Stimulated activated CD4-positive, alpha-beta T cell treated with anti-CD3 and anti-CD28 coated beads, Interleukin-4, amount 100 ng/mL, for 4 hours (primary cell): ENCODE measurements at places on chromosomes 7 and 10.
A peak's percentile ranks its signal among the peaks of the same experiment; 100 is the strongest.

DNA sequence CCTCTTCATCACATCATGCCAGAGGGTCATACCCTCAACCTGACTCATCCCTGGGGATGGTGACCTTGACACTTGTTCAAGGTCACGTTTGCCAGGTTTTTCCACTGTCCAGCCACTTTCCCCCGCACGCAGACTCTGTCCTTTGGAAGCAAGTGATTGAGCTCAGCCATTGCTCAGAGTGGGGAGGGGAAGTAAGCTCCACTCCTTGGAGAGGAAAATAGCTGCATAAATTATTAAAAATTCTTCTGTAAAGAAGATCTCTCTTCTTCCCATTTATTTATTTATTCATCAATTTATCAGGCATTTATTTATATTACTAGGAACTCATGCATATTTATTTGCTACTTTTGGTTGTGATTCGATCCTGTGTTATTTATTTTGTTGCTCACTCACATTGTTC, 88.0 kb downstream of the GLRX3 start:
- no peak for DNase-seq

GRCh38 chr10:127216274-127216673, 19.9 kb upstream of the INSYN2A start:
- no peak for DNase-seq

GRCh38 chr7:95092324-95092723, 184.9 kb downstream of the PPP1R9A start:
- no peak for DNase-seq

DNA sequence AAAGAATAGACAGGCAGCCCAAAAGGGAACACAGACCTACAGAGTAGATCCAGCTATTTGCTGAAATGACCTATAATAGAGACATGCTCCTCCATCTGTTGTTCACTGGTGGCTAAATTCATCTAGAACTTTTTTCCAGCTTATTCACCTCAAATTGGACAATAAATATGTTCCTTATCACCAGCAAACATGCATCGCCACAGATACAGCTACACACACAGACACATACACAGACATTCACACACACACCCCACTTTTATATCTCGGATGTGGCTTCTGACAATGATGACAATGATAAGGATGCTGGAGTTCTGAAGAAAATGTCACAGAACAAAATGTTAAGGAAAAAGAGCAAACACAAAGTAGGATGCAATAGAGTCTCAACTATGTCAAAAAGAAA, 175.4 kb downstream of the LSM5 start:
- no peak for DNase-seq

GRCh38 chr10:22655312-22655981, 58.9 kb downstream of the PIP4K2A start:
- DNase-seq, result peak; percentile 41

DNA sequence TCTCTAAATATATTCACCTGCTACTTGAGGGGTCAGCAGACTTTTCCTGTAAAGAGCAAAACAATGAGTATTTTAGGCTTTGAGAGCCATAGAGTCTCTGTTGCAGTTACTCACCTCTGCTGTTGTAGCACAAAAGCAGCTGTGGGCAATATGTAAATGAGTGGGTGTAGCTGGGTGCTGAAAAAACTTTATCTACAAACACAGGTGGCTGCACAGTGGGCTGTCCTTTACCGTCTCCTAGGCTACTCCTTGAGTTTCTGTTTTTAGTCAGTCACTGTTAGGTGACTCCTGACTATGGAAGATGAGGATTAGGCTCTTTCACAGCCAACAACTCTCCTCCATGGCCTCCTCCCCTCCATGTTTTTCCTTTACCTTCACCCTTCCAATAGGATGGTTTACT, 286.1 kb upstream of the C7orf33 start:
- DNase-seq, result no peak

- DNase-seq, result no peak
Observed at GRCh38 chr7:80679921-80680907, 41.8 kb downstream of the CD36 start.

DNA sequence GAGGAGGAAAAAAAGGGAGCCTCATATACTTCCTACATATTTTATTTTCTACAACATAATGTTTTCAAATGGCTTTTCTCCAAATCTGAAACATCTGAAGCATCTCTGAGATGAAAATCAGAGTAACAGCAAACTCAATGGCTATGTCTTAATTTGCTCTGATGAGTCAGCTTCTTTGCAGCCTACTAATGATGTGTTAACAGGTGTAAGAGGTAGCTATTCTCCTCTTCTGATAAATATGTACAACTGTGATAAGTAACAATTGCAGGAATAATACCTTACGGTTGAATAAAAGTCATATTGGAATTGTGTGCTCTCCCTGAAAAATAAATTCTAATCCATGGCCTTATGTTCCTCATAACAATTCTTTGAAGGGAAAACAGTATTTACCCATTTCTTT, 45.2 kb downstream of the GNAT3 start:
- DNase-seq, result no peak

GRCh38 chr10:27564398-27564797, 60.3 kb downstream of the RAB18 start:
- no peak for DNase-seq

DNA sequence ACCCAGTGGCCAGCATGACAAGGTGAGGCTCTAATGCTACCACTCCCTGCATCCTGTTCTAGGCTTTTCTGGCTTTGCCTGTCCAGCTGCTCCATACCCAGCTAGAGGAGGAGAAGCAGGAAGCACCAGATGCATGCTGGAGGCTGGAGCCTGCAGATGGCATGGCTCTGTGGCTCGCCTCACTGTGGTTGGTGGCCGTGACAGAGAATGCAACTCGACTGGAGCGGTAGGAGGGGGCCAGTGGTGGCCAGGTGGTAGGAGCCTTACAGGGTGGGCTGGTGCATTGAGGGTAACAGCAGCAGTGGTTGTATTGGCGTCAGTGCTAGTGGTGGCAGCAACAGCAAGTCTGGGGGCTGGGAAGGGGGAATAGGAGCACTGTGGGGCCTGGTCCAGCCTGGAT, 128.6 kb downstream of the ZNF248 start:
- DNase-seq, result no peak

- DNase-seq, result no peak
Observed at GRCh38 chr7:83130623-83131545, 31.8 kb downstream of the PCLO start.

DNA sequence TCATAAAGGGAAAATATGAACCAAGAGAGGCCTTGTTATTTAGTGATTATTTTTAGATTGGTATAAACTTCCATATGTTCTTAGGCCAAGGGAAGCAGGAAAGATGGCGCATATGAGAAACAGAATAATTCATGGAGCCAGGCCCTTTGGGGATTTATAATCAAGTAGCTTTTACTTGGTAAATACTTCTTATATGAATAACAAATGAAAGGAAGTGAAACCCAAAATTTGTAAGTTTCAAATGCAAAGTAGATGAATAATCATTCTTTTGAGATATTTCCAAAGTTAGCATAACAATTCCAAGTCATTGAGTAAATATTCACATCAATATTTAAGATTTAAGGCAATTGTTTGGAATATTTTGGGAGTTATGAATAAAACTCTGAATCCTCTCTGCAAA, 13.9 kb upstream of the OPTN start:
- no peak for DNase-seq

DNA sequence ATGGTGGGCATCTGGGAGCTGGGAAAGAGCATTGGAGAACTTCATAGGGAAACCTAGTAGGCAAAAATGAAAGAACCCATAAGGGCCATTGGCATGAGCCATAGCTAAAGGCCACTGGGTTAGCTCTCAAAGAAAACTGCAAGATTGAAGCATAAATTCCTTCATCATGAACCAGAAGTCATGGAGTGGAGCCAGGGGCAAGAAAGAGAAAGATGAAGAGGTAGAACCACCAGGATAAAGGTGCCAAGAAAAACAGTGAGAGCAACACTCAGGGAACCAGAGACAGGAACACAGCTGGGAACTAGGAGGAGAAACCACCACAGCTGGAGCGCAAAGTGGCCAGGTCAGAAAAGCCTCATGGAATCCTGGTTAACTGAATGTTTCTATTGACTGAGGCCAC, 11.5 kb upstream of the SGMS1 start:
- DNase-seq, result no peak

DNA sequence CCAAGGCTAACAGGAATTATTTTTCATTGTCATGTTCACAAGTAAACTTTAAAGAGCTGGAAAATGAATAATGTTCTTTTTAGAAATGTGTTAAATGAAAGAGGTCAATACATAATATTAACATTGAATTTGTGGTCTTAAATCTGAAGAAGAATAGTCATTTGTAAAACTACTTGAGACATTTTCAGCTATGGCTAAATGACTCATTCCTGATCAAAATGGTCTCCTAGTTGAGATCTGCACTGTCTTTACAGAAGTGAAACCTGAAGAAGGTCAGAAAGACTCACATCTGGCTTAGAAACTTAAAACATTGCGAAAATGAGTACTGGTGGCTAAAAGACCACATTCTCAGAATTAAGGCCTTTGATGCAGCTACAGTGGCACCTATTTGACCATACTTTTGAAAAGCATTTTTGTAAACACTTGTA, 5.9 kb downstream of the PIK3CG start:
- DNase-seq, result no peak

GRCh38 chr7:139246905-139247304, 15.9 kb downstream of the UBN2 start:
- no peak for DNase-seq

DNA sequence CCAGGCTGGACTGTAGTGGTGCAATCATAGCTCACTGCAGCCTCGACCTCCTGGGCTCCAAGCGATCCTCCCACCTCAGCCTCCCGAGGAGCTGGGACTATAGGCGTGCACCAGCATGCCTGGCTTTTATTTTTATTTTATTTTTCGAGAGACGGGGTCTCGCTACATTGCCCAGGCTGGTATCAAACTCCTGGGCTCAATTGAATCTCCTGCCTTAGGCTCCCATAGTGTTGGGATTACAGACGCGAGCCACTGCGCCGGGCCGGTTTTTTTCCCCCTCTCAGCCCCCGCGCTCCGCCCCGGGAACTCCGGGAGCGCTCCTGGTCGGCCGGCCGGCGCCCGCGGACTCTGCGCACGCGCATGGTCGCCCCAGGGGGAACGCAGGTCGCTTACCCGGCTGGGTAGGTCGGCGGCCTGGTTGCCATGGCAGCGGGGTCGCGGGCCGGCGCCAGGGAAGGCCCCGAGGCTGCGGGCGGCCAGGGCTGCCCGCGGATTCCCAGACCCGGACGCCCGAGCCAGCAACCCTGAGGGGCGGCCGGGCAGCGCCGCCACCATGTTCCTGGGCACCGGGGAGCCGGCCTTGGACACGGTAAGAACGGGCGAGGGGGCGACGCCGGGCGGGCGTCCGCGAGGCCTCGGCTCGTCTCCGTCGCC, at the start of gene IQCE:
Gene IQCE, plus strand, starts transcription at position 351 of the 654 bp plus-strand sequence. Its CDS starts 203 bp downstream, at position 554.
- DNase-seq, result peak; percentile 86

- no peak for DNase-seq
Observed at GRCh38 chr10:3782451-3783315, 2.3 kb downstream of the KLF6 start.

GRCh38 chr7:29843093-29843492, 36.8 kb downstream of the WIPF3 start:
- no peak for DNase-seq

DNA sequence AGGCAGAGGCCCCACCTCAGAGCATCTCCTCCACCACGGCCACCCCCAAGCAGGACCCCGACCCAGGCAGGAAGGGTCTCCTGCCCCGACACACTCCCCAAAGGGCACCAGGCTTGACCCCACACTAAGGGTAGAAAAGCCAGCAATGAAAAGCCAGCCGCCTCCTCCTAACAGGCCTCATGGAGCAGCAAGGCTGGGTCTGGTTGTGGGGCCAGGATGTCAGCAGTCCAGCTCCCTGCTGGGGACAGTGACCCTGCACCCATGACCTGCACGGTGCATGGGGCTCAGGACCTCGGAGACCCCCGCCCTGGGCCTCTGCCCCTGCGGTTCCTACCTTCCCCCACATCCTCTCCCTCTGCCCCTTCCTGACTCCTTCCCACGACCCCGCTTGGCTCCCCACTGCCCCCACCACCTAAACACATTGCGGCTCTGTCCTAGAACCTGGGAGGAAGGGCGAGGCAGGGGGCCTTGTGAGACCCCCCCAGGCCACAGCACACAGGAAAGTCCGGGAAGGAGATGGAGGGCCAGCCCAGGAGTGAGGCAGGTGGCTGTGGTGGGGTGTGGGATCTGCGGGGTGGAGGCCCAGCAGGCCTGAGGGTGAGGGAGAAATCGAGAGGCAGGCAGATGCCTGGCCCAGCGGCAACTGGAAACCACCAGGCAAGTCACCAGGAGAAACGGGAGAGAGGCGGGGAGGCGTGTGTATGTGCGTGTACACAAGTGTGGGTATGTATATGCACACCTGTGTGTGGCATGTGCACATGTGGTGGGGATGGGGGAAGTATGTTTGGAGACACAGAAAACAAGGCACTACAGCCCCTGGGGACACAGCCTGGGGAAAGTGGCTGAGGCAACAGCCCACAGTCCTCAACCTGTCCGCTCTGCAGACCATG, 229.9 kb downstream of the MAD1L1 start:
- DNase-seq, result no peak

GRCh38 chr7:45036796-45037195, 36.8 kb downstream of the CCM2 start:
- peak; percentile 18 for DNase-seq

DNA sequence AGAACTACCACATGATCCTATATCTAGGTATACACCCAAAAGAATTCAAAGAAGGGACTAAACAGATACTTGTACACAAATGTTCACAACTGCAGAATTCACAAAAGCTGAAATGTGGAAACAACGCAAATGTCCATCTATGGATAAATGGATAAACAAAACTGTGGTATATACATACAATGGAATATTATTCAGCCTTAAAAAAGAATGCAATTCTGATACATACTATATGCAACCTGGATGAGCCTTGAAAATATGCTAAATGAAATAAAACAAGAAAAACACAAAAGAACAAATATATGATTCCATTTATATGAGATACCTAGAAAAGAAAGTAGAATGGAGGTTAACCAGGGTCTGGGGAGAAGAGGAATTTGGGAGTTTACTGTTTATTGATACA, 7.2 kb downstream of the FAM133B start:
- no peak for DNase-seq

GRCh38 chr7:32039000-32039756, 31.0 kb downstream of the PDE1C start:
- DNase-seq, result no peak

DNA sequence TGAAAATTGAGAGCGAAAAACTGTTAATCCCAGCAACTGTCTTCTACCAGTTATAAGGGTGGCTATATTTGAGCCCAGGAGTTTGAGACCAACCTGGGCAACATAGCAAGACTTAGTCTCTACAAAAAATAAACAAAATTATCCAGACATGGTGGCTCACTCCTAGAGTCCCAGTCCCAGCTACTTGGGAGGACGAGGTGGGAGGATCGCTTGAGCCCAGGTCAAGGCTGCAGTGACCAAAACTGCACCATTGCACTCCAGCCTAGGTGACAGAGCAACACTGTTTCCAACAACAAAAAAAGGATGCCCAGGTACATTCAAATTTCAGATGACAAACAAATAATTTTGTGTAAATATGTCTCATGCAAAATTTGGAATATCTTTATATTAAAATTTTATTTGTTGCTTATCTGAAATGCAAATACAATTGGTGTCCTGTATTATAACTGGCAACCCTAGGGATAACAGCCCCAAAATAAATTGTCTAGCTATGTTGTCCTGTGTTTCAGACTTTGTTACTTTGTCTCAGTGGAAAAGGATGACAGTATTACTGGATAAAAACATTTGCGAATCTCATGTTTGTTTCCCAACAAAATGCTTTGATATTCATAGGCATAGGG, 26.7 kb downstream of the FAM171A1 start:
- no peak for DNase-seq

- no peak for DNase-seq
Observed at GRCh38 chr10:79947083-79947415, 1.9 kb downstream of the SFTPD start.

- DNase-seq, result no peak
Observed at GRCh38 chr7:22194658-22195273, 162.2 kb downstream of the RAPGEF5 start.

GRCh38 chr10:97000487-97001182, 168.5 kb downstream of the LCOR start:
- DNase-seq, result no peak
